ENCODE measurements at places on chromosomes 13 and 19. TPM values are rescaled to one million over a fixed set of nuclear protein-coding genes. Genes with fewer than 3 reads are reported as not detected.

TICAM1 gene
- 3.9 TPM for total RNA-seq

LILRA1 gene
- total RNA-seq = not detected

RCBTB2 gene
- total RNA-seq = 21.1 TPM

ICAM5 gene
- total RNA-seq = 0.38 TPM

FXYD3 gene
- 1.7 TPM for total RNA-seq

C13orf42 gene
- not detected for total RNA-seq

ZNF730 gene
- 5.3 TPM for total RNA-seq
